ENCODE measurements at places on chromosomes 3 and 15.

DNA sequence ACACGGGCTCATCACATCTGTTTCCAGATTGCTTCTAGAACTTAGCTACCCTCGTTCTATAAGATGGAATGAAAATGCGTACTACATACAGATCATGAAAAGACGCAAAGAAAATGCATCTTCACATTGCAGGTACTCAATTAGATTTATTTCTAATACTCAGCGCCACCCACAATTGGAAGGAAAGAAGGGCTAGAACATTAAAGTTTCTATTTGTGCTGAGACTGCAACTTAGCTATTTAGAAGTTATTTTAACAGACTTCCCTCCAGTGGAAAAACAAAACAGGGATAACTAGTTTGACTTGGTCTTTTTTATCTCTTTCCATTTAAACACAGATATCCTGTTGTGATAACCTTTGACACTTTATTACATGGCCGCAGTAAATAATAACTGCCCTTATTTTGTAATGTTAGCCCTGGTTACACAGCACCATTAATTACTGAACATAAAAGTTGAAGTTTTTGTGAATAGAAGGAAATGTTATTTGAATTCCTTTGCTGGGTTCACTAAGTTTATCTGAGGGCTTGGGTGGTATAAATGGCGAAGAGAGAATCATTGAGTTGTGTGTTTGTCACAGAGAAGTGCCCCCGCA, 86.9 kb upstream of the SLC25A26 start:
- DNase-seq, result no peak

DNA sequence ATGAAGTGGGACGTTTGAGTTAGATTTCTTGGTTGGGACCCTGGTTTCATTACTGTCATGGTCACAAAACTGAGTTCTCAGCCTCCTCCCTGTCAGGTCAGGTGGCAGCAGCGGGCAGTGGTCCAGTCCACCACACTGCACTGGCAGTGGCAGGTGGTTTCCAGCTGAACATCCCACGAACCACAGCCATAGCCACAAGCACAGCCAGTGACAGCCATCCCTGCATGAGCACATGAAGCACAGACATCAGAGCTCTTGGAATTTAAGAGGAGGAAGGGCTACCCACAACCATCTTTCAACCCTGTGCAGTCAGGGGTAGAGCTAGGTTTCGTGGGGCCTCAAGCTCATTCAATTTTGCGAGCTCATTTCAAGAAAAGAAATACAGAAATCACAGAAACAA, 1.5 kb downstream of the RETNLB start:
- no peak for DNase-seq

- DNase-seq, result no peak
These were observed 205.6 kb downstream of the CADM2 start for GRCh38 chr3:85164436-85164835.

DNA sequence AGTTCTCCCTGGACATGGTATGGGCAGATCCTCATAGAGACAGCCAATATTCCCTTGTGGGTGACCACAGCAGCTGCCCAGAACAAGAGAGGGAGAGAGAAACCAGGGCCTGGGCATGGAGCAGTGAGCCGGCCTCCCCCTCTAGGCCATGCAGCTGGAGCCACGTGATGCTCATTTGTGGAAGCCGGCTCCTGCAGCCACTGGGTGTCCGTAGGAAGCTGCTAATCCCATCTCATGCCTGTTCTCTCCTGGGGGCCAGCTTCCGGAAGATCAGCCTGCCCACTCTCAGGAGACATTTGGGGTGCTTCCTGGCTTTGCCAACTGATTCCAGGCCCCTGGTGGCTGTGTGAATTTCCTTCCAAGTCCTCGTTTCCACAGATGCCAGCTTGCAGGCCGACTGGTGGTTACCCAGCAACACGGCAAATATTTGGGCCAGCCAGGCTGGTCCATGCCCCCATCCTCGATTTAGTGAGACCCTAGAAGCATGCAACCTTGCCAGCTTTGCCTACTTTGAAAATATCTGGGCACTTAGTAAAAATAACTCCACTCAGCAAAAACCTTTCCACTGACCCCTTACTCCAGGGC, 55.3 kb downstream of the LINGO1 start:
- no peak for DNase-seq

DNA sequence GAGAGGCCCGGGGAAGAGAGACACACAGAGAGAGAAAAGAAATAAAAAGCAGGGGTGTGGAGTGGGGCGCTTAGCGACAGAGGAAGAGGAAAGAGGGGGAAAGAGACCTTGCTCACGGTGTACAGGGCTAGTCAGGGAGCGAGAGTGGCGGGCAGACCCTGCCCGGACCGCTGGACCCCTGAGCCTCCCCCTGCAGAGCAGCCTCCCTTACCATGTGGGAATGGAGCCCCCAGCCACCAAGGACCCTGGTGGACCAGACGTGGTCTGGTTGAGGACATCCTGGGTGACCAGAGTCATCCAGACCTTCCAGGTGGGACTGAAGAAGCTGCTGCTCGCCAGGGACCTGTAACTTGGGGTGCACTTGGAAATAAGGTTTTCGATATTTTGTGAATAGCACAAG, 129.6 kb downstream of the CHSY1 start:
- no peak for DNase-seq

GRCh38 chr3:46537779-46538178, 28.3 kb downstream of the LRRC2 start:
- no peak for DNase-seq

DNA sequence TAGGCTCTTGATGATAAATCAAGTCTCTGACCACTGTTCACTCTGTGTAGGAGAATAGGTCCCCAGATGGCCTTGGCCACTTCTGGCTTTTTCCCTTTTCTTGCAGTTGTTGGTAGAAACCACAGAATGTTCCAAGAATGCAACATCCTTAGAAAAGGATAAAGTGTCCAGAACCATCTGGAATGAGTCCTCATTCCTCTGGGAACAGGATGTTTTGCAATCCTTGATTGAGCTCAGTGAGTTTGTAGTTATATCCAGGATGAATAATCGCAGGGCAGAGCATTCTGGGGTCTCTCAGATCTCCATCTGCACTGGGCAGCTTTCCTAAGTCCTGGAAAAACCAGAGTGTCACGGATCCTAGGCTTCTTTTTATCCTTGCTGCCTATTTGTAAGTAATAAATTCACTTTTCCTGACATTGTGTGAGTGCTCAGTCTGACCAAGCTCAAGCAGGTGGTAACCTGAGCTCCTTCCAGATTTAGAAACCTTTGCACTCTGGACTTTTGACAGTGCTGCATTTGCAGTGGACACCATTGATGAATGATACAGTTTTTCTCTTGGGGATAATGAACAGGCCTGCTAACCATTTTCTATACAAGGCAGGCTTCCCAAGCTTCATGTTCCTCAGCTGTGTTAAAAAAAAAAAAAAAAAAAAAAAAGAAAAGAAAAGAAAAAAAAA, 1028.6 kb downstream of the OTOL1 start:
- no peak for DNase-seq

Measured in stimulated activated CD4-positive, alpha-beta T cell treated with anti-CD3 and anti-CD28 coated beads, Interleukin-2, amount 100 ng/mL, for 48 hours (primary cell).